ENCODE measurements at places on chromosomes 11 and 22. TPM values are rescaled to one million over a fixed set of nuclear protein-coding genes. Genes with fewer than 3 reads are reported as not detected.

Gene CCDC89
- total RNA-seq: not detected

Gene WBP2NL
- total RNA-seq: not detected

GRCh38 chr22:38901111-38901641, 29.2 kb upstream of the CBX6 start:
- DNase-seq: no peak

DNA sequence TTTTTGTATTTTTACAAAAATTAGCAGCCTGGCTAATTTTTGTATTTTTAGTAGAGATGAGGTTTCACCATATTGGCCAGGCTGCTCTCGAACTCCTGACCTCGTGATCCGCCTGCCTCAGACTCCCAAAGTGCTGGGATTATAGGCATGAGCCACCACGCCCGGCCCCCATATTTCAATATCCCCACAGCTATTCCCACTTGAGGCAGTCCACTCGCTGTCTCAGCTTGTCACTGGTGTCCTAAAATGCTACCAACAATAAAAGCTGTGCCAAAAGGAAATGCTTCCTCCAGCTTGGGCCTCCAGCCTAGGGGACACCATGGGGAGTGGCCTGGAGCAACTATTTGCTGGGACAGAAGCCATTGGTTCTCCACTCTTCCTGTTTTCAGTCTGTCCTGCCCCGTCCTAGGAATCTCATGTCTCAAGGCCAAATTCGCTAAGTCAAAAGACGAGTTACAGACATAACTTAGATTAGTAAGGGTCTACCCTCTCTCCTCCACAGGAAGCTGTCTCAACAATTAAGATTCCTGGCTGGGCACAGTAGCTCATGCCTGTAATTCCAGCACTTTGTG, 7.3 kb upstream of the SPINDOC start:
- peak; percentile 46 for DNase-seq

DNA sequence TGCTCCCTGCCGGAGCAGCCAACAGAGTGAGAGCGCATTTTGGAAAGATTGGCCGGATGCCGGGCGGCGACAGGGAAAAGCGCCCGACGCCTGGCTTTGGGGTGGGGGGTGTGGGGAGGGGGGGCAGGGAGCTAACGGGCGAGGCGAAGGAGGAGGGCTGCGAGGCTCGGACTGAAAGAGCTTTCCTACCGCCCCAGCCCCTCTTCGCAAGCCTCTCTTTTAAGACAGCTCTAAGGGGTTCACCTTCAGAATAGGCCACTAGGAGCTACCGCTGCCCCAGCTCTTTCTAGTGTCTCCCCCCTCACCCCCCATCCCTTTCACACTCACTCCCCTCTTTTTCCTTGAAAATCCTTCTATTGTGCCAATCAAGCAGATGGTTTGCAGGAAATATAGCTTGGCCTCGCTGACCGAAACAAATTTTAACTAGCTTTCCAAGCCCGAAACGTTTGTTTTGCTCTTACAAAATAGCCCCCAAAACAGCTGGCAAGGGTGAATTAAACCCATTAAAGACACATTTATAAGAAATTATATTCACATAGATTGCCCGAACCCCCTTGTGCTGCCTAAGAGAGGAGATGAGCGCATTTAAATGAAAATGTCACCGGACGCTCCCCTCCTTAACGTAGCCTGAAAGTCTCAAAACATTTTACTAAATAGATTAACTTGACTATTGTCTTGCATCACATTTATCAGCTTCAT, 3.7 kb upstream of the DBX1 start:
- no peak for DNase-seq

Gene LSP1
- total RNA-seq: 0.42 TPM
